ENCODE measurements at places on chromosomes 12 and 14.
A peak's percentile ranks its signal among the peaks of the same experiment; 100 is the strongest.

DNA sequence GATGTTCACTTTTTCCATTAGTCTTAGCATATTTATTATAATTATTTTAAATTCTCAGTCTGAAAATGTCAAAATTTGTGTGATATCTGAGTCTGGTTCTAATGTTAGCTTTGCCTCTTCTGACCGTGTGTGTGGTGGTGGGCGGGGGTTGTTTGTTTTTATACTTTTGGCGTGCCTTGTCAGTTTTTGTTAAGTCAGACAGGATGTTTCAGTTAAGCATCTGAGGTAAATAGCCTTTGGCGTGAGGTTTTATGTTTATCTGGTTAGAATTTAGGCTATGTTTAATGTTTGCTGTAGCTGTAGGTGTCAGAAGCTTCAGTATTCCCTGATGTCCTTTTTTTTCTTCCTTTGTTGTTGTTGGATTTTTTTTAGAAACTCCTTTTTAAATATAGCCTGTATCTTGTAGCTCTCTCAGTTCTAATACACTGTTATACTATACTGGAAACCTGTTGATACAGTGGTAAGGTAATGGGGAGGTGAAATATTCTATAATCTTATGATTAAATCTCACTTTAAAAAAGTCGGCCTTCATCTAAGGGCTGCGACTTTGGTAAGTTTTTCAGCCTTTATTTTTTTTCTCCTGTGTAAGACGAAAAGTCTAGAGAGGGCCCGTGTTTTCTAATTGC lies 111.6 kb downstream of the SCAF11 start:
- no peak for DNase-seq

- no peak for DNase-seq
Observed at GRCh38 chr12:83472350-83472749, 785.6 kb downstream of the TMTC2 start.

GRCh38 chr14:32087173-32087861 lies 10.2 kb downstream of the ARHGAP5 start:
- DNase-seq, result peak; percentile 43

DNA sequence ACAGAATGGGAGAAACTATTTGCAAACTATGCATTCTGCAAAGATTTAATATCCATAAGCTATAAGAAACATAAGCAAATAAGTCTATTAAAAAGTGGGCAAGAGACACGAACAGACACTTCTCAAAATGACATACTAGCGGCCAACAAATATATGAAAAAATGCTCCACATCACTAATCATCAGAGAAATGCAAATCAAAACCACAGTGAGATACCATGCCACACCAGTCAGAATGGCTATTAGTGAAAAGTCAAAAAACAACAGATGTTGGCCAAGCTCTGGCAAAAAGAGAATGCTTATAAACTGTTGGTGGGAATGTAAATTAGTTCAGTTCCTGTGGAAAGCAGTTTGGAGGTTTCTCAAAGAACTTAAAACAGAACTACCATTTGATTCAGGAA lies 121.3 kb downstream of the KCNMB4 start:
- DNase-seq, result no peak

GRCh38 chr14:42929806-42930480 lies 1323.3 kb downstream of the LRFN5 start:
- no peak for DNase-seq

GRCh38 chr12:109720857-109721189 lies 7.2 kb downstream of the FAM222A start:
- DNase-seq, result no peak
